ENCODE measurements at places on chromosomes 4 and X.
A peak's percentile ranks its signal among the peaks of the same experiment; 100 is the strongest.

GRCh38 chrX:3451571-3451970 lies 105.1 kb upstream of the MXRA5 start:
- no peak for DNase-seq

DNA sequence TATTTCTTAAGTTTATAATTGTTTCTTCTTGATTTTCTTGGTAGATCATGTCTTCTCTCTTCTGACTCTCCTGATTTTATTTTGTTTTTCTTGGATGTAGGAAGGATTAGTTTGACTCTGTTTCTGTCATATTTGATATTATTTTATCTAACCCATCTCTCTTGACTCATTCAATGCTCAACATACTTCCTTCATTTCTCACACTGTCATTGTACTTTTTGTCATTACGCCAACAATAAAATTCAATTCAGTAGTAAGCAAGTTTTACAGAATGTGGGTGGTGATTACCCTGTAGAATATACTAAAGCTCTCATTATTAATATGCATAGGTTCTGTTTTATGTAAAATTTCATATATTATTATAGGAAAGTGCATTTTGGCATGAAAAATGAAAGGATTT lies 1303.0 kb upstream of the AGA start:
- DNase-seq, result no peak

- no peak for DNase-seq
Measured at GRCh38 chrX:105266456-105266855, 46.0 kb upstream of the TEX13A start.

- DNase-seq, result no peak
Measured at GRCh38 chr4:184388106-184388505, 86.2 kb downstream of the IRF2 start.

GRCh38 chr4:145176641-145177432 lies 3.6 kb downstream of the OTUD4 start:
- DNase-seq, result no peak

GRCh38 chr4:80189956-80190677 lies 7.2 kb upstream of the PRDM8 start:
- DNase-seq, result no peak

GRCh38 chr4:77347351-77347966 lies 190.5 kb downstream of the CCNG2 start:
- no peak for DNase-seq

GRCh38 chrX:2468261-2469195 lies 32.2 kb downstream of the DHRSX start:
- DNase-seq, result no peak

GRCh38 chr4:124409044-124409443 lies 303.5 kb downstream of the ANKRD50 start:
- no peak for DNase-seq

DNA sequence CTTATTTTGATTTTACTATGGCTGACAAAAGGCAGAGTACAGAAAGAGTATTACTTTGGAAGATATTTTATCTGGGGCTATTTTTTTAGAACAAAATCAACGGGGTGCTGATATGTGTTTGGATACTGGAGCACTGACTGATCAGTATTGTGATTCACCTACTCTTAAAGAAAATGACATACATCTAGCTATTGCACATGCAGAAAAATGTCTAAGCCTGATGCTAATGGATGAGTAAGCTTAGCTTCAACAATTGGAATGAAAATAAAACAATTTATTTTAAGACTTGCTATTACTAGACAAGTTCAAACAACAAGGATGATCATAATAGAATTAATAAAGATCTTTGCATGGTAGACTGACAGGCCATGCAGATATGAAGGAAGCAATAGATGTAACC lies 262.0 kb downstream of the PPP1R2C start:
- DNase-seq, result no peak

- DNase-seq, result no peak
Measured at GRCh38 chr4:25919676-25920075, 5.7 kb downstream of the SMIM20 start.

DNA sequence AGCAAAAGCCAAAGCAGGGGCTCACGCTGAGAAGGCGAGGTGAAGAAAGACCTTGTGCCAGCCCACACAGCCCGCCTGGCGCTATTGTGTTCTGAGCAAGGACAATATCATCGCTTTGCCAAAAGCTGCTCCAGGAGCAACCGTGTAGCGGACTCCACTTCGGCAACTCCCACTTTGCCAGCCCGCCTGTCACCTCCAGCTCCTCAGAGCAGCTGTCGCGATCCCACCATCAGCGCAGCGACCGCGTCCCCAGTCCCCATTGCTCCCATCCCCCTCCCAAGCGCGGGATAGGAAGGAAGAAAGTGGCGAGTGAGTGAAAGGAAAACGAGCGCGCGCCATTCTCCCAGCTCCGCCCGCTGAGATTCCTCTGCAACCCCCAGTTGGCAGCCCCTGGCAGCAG lies 759 bp downstream of the ZC4H2 start:
- DNase-seq, result peak; percentile 10

- no peak for DNase-seq
Measured at GRCh38 chr4:82044141-82044993, 329.4 kb downstream of the HNRNPD start.

- DNase-seq, result no peak
Measured at GRCh38 chrX:84363051-84363450, 139.2 kb downstream of the HDX start.

DNA sequence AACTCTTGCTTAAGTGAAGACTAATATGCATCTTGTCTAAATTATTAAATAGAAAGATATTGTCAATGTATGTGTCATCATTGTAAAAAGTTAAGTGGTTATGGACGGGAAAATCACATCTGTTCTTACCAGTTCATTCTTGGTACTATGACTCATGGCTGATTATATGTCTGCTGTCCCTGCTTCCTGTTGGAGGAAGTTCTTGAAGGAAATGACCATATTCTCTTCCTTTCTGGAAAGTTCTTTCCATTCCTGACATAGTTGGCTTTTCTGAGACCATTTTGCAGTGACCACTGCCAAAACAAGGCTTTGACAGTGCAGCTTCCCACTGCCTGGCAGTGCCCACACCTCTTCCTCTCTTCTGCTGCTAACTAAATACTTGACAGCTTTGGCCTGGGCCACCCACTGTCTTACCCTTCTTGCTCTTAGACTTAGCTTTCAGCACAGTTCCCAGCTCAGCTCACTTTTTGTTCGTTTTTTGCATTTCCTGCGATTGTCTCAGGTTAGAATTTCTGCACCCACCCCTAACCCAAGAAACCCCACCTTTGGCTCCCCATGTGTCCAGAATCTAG lies 13.2 kb upstream of the CLDN24 start:
- DNase-seq, result no peak

GRCh38 chrX:135384161-135384836 lies 37.4 kb upstream of the SMIM10L2A start:
- no peak for DNase-seq

- no peak for DNase-seq
Measured at GRCh38 chrX:72128881-72129280, 2.8 kb downstream of the RTL5 start.

- no peak for DNase-seq
Measured at GRCh38 chr4:123064390-123064789, 142.0 kb upstream of the NUDT6 start.

DNA sequence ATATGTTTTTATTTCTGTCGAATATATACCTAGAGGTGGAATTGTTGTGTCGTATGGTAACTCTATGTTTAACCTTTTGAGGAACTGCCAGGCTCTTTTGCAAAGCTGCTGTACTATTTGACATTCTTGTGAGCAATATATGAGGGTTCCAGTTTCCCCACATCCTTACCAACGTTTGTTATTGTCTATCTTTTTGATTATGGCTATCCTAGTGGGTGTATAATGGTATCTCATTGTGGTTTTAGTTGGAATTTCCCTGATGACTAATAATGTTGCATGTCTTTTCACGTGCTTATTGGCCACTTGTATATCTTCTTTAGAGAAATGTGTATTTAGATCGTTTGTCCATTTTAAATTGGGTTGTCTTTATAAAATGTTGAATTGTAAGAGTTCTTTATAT lies 24.5 kb downstream of the REPS2 start:
- no peak for DNase-seq

GRCh38 chr4:158670975-158671664 lies 567 bp downstream of the C4orf46 start:
- peak; percentile 48 for DNase-seq

DNA sequence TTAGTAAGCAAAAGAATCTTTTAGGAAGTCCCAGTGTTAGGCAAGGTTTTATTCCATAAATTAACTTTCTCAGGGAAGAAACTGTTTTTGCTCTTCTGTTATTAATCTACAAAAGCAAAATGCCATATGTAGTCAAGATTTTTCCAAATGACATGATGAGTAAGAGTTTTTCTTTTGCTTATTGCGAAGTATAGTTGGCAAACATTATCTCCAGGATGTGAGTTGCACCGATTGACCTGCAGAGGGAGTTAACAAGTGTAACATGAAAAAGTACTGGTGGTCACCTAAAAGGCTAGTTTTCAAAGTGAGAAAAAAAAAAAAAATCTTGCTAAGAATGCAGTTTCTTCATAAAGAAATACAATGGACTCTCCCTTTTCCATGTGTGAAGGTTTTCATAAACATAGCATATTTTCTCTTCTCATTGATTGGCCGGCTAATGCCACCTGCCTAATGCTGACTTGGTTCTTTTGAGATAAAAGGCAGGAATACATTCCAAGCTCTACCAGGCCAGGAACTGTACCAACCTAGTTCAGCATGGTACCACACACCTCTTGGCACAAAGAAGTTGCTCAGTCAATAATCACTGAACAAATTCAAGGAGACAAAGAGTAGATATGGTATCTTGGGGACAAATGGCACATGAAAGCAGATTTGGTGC lies 100.2 kb downstream of the LNX1 start:
- DNase-seq, result no peak

GRCh38 chr4:102344520-102344953 lies 745 bp downstream of the SLC39A8 start:
- no peak for DNase-seq

DNA sequence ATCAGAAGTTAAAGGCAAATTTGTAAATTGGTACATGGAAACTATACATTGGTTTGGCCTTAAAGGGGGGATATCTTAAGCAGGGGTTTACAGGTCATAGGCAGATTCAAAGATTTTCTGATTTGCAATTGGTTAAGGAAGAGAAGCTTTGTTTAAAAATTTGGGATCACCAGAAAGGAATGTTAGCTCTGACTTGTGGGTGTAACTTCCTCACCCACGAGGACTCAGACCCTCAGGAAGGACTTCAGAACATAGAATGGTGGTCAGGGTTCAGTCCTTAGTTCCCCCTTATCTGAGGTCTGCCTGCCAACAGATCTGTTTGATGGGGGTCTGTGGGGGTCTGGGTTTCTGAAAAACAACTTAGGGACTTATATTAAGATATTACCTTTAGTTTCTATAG lies 427.4 kb upstream of the DIPK2B start:
- DNase-seq, result no peak

DNA sequence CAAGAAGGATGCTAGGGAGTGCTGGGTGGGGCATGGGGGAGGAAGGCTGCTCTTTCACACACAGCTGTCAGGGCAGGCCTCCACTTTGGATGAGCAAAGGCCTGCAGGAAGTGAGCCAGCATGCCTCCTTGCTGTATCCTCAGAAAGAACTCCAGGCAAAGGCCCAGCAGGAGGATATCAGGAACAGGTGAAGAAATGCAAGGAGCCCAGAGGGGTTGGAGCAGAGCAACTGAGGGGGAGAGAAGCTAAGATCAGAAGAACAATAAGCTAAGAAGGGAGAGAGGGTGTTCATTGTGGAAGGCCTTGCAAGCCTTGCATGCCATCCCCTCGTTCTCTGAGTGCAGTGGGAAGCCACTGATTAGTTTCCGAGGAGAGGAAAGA lies 115.1 kb downstream of the CAMK2D start:
- DNase-seq, result no peak

- no peak for DNase-seq
Measured at GRCh38 chr4:100087743-100088142, 102.5 kb downstream of the DDIT4L start.

DNA sequence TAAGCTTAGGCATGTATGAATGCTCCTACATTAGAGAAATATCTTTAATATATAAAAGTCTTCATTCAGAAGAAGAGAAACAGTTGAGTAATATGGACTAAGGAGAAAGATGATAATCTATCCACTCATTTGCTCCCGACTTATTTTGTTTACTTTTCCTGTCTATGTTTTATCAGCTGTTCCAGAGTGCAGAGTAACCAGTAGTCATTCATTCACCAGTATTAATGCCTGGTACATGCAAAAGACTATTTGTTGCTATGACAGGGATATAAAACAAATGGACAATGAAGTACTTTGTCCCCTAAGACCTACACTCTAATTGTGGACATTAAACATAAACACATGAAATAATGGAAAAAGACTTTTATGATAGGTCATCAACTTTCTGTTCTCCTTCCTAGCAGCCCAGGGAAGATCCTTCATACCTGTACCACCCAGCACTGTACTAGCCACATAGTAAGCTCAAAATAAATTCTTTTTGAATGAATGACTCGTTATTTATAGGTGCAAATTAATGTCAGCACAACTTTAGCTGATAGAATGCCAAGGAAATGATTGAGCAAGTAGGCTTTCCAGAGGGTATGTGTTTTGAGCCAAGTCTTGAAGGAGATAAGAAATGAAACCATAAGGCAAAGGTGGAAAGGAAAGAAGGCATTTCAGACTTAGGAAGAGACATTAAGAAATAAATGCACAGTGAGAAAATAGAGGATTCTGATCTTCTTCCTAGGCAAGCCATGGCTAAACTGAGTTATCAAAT lies 45.0 kb upstream of the IL13RA1 start:
- no peak for DNase-seq

Measured in hypothalamus (tissue), 51 donors.